HS-27A (cell line): ENCODE measurements at places on chromosomes 16 and 17.

- no peak for DNase-seq
Observed at GRCh38 chr17:40373999-40374398, 9.5 kb upstream of the GJD3 start.

DNA sequence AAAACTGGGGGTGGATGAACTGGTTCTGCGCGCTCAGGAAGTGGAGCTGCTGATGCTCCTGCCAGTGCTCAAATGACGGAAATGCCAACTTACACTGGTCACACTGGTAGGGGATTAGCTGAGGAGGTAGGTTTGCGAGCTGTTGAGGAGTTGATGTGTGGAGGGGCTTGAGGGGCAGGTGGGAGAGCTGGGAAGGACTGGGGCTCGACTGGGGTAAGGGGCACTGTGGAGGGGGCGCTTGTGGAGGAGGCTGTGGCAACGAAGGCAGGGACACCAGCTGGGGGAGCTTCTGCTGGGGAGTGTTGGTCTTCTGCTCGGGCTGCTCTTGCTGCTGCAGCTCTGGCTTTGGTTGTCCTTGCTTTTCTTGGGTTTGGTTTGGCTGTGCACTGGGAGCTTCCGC lies 252.9 kb downstream of the ZFHX3 start:
- DNase-seq = no peak

GRCh38 chr17:77811521-77811920 lies 147.0 kb upstream of the TNRC6C start:
- no peak for DNase-seq

GRCh38 chr17:32208436-32208835 lies 57.2 kb upstream of the RHBDL3 start:
- no peak for DNase-seq

GRCh38 chr16:60729051-60729450 lies 1307.2 kb downstream of the CDH8 start:
- DNase-seq = no peak

DNA sequence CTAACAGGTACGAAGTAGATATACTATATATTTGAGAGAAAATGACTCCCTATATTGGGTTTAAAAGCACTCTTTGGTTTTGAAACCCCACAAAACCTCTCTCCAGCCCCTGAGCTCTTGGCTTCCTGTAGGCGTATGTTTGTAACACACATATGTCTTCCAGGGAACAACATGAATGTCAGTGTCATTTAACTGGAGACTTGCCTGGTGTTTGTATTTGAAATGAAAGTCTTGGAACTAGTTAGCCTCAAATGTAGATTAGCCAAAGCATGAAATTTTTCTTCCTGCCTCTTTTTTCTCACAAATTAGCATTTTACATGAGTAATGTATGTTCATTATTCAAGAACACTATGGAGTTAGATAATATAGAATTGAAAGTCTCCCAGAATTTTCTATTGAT lies 411.8 kb upstream of the ASIC2 start:
- DNase-seq = no peak

GRCh38 chr16:80997139-80997798 lies 9.4 kb downstream of the CMC2 start:
- no peak for DNase-seq

DNA sequence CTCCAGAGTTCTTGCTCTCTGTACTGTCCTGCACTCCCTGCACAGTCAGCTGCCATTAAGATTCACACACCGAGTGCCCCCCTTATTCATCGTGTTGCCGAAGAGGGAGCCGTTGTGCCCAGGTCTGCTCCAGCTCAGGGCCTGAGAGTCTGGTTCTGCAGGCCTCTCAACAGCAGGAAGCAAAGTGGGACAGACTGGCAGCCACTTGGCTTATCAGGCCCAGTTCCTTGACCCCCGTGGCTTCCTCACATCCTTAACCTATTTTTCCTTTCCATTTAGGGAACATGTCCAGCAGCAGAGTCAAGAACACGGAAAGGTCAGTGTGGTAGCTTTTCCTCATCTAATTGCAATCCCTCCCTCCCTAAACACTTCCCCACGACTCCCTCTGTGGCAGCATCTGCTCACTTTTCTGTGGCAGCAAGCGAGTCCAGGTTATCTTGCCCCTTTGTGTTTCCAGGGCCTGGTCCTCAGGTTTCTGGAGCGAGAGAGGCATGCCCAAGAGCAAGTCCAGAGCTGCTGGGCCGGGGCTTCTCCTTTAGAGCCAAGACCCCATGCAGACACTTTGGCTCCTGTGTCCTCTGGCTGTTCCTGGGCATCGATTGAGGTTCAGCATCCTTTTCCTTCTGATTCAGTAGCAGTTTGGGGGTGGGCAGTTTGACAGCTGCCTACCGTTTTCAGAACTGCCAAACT lies 22.1 kb upstream of the ADAM11 start:
- DNase-seq = no peak

DNA sequence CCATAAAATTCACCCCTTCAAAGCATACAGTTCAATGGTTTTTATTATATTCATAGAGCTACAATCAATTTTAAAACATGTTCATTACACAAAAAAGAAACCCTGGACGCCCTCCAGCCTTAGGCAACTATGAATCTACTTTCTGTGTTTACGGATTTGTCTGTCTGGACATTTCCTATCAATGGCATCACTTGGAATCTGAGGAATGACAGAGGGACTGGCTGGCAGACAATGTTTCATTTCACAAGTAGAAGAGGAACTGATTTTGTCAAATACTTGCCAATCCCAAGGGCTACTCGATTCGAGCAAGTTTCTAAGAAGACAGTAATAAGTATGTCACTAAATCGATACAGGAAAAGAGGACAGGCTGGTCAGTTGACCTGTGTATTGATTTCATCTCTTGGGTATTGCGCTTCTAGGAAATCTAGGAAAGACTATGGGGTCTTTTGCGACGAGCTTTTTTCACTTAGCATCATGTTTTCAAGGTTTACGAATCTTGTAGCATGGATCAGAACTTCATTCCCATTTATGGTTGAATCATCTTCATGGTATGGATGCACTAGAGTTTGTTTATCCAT lies 56.6 kb downstream of the RGS9 start:
- no peak for DNase-seq

DNA sequence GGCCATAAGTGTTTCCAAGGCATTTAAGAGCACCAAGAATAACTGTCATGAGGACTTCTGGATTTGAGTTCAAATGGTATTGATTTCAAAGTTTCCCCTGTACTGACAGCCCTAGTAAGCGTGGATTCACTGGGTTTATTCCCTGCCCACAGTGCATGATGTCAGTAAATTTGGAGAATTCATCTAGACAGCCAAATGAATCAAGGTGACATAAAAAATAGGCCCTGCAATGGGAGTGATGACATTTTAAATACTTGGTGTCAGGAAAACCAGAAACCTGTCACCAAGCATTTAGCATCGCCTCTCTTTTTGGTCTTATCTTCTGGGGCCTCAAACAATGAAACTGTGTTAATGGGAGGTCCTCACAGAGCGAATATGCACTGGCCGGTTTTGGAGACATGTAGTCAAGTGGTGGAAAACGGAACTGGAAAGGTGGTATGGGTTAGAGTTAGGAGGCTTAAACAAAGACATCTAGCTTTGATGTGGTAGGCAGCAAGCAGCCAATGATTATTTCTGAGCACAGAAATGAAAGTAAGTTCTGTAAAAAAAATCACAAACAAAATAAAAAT lies 29.1 kb downstream of the COG4 start:
- no peak for DNase-seq

GRCh38 chr17:3978421-3979289 lies 14.4 kb upstream of the ATP2A3 start:
- no peak for DNase-seq

DNA sequence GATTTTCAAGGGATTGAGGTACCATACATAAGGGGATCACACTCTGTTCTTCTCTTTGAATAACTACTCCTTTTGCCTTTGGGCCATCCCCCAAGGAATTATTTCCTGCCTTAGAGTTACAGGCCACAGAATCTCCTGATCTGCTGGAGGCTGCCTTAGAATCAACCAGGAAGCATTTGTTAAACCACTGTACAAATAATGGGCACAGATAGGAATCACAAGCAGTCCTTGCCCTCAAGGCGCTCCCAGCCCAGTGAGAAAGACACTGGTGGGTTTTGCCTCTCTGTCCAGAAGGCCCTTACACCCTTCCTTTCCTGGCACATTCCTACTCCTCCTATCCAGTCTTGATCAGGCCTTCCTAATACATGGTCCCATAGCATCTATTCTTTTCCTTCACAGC lies 45.9 kb downstream of the MRTFB start:
- no peak for DNase-seq

DNA sequence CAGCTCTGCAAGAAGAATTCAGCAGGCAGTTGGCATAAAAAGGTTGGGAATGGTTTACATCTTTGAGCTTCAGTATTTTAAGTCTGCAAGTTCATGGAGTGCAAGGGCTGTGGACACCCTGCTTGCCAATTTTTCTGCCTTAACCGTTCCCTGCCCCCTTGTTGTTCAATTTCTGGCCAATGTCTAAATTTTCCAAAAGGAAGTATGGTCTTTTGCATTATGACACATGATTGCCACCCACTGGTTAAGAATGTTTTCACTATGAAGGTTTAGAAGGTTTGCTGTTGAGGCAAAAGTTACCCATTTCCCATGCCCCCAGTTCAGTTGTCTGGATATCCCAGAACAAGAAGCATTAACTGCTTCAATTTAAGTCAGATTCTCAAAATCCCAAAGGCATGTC lies 441.9 kb downstream of the CDH13 start:
- DNase-seq = no peak

DNA sequence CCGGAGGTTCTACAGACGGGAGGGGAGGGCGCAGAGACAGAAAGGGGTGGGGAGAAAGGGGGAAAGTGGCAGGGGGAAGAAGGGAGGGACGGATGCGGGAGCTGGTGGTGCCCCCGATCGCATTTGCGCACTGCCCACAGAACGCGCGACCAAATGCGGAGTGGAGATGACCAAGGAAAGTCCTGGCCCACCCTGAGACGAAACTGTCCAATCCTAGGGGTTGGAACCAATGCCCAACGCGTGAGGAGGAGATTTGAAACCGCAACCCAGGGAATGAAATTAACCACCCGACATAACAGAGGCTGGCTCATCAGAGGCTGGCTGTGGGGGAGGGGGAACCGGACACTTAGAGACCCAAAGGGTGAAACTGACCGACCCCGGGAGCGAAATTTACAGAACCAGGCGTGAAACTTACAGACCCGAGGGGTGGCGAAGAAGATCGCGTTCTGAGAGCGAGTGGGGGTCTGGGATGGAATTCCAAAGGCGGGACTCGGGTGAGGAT lies 1.4 kb downstream of the HES7 start:
- DNase-seq = no peak

GRCh38 chr16:27426423-27427408 lies 24.7 kb downstream of the IL21R start:
- DNase-seq = no peak

DNA sequence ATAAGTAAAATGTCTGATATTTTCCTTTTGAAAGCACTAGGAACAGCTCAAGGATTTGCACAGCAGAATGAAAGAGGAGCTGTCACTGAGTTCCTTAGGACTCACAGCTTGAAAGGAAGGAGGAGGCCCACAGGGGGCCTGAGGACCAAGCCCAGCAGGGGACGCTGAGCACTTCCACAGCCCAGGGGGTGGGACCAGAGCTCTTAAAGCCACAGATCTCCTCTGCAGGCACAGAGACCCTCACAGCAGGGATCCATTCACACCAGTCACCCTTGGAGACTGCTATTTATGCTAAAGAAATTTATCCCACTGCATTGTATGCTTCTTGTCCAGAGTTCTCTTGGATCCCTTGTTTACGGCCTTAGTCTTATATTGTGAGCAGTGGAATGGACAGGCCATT lies 253.3 kb downstream of the STX8 start:
- no peak for DNase-seq

GRCh38 chr16:11225677-11226549 lies 30.1 kb downstream of the SOCS1 start:
- no peak for DNase-seq

DNA sequence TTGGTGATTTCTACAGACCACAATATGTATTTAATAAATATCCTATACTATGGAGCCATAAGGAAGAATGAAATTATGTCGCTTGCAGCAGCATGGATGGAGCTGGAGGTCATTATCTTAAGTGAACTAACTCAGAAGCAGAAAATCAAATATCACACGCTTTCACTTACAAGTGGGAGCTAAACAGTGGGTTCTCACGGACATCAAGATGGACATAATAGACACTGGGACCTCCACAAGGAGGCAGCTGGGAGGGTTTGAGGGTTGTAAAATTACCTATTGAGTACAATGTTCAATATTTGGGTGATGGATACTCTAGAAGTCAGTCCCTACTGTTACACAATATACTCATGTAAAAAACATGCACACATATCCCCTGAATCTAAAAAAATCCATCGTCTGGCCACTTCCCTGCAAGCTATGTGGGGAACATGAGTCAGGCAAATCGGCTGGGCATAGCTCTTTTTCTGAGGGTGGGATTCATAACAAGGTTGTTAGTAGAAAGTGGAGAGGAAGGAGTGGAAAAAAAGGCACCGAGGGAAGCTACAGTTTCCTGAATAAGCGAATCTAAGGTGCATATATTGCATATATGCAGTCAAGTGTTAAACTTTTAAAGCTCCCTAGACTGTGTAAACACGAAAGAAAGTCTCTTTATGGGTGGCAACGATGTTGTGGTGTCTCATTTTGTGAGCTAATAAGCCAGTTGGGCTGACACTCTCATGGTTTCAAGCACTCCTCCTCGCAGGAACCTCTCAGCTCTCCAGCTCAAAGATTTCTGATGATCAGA lies 135.2 kb upstream of the CPHXL start:
- no peak for DNase-seq

- DNase-seq = no peak
Observed at GRCh38 chr17:76353004-76353598, 615 bp downstream of the PRPSAP1 start.

DNA sequence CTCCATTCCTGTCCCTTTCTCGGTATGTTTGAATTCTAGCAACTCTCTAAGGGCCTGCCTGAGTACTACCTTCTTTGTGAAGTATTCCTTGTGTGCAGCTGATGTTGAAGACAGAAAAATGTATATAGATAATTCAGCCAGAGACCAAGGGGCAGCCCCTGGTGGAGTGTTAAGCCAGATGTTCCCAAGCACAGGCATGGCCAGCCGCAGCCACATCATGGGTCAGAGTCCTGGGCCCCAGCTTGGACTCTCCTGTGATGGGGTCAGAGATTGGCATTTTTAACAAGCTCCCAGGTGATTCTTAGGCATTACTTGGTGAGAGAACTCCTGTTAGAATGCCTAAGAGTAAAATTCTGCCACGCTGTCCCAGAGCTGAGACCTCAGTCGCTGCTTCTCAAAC lies 100.8 kb downstream of the IRF8 start:
- no peak for DNase-seq

- no peak for DNase-seq
Observed at GRCh38 chr16:85246973-85247372, 134.7 kb upstream of the CIBAR2 start.

GRCh38 chr16:27561216-27561615 lies 11.3 kb downstream of the KATNIP start:
- no peak for DNase-seq

GRCh38 chr17:57935833-57936807 lies 19.1 kb downstream of the CUEDC1 start:
- no peak for DNase-seq

DNA sequence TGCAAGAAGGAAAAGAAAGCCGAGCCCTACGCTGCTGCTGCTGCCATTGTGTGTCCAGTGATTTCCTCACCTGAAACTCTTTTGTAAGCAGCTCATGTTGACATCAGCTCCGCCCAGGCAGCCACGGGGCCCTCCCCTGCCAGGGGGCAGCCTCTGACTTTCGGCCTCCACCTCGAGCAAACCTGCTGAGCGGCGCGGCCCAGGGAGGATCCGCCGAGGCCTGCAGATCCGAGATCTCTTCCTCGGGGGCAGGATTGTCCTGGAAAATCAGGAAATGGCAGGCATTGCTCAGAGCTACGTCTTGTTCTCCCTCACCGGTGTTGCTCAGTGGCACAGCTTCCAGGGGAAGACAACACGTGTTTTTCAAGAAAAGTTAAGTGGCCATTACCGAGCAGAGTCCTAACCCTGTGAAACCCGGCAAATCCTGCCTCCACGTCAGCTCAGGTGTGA lies 35.6 kb upstream of the ZNF750 start:
- DNase-seq = no peak
